HFF-Myc (cell line): ENCODE measurements at places on chromosomes 1 and 21.

GRCh38 chr1:31831397-31832378 lies 15.9 kb upstream of the SPOCD1 start:
- no peak for DNase-seq

- DNase-seq, result no peak
These were observed 114.3 kb downstream of the TGFB2 start for GRCh38 chr1:218459450-218459849.

DNA sequence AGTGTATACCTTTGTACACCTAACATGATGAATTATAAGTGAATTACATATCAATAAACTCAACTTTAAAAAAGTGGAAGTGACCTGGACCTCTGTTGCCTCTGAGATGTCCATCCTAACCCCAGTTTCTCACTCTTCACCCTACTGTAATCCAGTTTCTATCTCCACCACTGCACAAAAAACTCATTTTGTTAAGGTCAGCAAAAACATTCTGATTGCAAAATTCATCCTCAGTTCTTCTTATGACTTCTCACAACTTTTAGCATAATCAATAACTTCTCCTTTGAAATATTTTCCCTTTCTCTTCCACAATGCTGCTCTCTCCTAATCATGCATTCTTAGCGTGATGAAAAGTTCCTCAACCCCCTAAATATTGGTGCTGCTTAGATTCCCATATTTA lies 129.8 kb downstream of the CRB1 start:
- no peak for DNase-seq

DNA sequence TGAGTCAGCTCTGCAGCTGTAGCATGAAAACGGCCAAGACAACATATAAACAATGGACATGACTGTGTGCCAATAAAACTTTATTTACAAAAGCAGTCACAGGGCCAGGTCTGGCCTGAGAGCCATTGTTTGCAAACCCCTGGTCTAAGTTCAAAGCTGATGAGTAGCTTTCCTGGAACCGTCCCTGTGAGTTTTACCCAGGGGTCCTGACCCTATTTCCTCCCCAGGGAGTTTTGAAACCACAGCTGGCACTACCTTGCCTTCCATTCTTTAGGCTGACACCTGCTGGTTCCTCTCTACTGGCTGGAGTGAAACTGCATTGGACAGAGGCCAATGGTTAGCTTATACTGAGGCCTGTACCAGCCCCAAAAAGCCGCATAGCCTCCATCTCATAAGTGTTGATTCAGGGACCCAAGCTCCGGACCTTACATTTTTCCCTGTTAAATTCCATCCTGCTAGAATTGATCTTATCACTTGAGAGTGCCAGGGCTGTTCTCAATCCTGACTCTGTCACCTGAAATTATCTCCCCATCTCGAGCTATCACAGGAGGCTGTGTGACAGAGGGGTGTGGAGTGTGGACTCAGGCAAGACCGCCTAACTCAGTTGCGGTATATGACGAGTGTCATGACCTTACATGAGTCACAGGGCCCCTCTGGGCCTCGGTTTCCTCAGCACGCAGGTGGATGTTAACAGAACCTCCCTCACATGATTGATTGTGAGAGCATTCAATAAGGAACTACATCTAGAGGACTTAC lies 343.6 kb downstream of the NPHP4 start:
- DNase-seq, result no peak

GRCh38 chr1:57586842-57587241 lies 163.0 kb upstream of the DAB1 start:
- no peak for DNase-seq

GRCh38 chr21:45510466-45510955 lies 31.7 kb downstream of the SLC19A1 start:
- DNase-seq, result no peak

DNA sequence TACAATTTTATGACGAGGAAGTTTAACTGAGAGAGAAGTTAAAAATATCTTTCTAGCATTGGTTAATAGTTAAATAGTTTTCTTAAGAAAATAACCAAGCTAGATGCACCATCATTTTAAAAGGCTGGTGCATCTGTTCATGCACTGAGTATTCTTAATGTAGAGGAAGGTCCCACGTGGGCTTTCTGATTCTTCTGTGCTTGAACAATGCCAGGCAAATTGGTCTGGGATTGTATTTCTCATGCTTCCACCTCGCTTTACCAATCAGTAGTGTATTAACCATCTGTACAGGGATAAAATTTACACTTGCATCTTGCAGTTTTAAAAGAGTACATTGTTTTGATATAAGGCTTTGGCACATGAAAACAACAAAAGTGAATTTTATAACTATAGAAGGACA lies 47.4 kb upstream of the MTF2 start:
- DNase-seq, result no peak

GRCh38 chr1:231130544-231130943 lies 31.3 kb upstream of the TRIM67 start:
- DNase-seq, result no peak

DNA sequence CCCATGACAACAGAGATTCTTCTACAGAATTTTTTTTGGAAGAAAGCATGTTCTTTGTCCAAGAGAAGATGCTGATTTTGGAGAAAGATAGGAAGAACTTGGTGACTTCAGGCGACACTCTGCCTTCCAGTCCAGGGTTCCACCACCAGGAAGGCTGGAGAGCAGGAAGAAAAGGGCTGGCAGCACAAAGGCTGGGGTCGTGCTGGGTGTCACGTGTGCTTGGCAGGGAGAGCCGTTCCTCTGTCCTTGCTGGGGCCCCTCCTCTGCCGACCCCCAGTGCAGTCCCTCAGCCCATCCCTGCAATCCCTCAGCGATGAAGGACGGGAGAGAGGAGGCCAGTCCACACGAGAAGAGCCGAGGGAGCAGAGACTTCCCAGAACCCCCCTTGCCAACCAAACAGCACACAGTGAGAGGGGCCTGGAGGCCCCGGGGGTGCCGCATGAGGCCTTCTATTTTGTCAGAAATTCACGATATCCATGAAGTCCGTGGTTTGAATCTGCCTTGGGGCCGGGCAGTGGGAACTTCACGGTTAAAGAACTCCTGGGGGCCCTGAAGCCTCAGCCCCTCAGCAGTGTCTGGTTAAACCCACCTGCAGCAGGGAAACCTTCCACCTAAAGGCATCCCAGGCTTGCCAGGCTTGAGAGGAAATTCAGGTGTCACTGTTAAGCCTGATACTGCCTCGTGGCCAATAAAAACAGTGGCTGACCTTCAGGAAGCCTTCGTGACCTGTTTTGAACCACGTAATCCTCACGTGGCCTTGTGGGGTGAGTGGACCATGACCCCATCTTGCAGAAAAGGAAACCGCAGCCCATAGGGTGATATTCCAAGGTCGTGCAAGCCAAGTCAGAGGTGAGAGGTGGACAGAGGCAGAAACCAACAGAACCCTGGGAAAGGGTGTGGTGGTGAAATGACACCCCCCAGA lies 3.4 kb downstream of the KRTAP10-12 start:
- DNase-seq, result no peak

DNA sequence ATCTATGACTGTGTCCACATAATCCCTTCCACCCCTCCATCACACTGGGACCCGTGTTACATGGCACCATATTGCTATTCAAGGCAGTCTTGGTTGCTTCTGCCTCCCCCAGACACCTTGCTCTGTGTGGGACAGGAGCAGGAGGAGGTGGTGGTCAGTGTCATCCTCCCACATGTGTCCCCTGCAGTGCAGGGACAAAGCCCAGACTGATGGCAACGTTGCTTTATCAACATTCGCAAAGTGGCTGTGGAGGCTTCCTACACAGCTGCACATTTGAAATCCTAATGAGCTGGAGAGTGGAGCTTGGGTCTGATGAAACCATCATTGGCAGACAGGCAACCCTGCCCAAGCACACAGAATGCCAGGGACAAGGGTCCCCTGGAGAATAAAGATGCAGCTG lies 26.2 kb downstream of the TRIM67 start:
- DNase-seq, result no peak

DNA sequence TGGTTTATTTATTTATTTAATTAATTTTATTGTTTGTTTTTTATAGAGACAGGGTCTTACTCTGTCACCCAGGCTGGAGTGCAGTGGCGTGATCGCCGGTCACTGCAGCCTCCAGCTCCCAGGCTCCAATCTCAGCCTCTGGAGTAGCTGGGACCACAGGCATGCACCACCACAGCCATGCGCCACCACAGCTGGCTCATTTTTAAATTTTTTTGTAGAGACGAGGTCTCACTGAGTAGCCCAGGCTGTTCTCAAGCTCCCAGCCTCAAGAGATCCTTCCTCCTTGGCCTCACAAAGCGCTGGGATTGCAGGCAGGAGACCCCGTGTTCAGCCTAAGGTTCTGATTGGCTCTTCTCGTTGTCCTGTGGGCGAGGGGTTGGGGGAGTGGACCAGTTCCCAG lies 22.1 kb downstream of the UMODL1 start:
- no peak for DNase-seq

DNA sequence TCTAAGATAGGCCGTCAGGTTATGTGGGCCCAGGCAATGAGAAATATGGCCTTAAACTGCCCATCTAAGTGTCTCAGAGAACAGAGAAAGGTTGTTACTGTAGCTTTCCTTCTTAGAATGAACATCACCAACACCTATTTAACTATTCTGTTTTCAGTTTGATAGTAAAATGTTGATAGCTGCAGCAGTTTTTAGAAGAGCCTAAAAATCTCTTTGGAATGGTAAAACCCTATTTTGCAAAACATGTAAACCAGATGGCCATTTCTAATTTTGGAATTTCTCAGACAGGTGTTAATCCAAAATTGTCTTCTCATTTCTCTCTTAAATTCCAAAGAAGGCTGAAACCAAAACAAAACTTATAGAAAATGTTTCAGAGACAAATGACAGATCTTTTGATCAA lies 57.5 kb downstream of the DIPK1A start:
- DNase-seq, result no peak

DNA sequence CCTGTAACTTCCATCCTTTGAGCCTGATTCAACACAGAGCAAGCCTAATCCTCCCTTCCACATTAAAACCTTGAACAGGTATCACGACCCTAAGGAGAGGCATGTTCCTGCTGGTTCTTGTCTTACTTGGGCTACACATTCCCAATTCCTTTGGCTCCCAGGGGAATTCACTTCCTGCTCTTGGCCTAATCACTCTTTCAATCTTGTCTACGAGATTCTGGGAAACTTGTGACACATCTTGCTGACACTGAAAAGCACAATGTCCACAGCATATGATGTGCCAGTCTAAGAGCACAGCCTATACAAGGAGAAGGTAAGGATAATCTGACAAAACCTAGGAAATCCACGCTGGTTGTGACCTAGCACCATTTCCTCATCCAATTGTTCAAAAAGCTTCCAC lies 163.9 kb downstream of the GABPA start:
- DNase-seq, result no peak

DNA sequence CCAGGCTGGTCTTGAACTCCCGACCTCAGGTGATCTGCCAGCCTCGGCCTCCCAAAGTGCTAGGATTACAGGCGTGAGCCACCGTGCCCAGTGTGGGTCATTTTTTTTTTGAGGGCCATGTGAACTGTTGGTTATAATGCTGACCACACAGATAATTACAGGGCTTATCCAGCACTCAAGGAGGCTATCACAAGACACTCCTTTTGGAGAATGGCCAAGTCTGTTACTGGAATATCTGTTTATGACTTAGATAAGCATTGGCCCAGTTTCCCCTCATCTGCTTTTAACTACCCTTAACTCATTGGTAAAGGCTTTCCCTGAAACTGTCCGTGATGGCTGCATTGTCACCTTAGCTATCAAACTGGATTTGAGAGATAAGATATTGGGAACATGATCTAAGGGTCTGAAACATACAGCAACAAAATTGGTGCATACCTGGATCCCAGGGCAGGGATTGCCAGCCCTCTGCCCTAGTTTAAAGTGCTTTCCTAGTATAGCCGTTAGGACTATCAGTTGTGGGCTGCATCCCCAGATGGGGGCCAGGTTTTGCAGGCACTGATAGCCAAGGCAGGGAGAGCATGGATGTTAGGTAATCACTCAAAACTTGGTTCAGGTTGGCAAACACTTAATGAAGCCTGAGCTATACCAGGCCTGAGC lies 15.6 kb downstream of the SZT2 start:
- no peak for DNase-seq

DNA sequence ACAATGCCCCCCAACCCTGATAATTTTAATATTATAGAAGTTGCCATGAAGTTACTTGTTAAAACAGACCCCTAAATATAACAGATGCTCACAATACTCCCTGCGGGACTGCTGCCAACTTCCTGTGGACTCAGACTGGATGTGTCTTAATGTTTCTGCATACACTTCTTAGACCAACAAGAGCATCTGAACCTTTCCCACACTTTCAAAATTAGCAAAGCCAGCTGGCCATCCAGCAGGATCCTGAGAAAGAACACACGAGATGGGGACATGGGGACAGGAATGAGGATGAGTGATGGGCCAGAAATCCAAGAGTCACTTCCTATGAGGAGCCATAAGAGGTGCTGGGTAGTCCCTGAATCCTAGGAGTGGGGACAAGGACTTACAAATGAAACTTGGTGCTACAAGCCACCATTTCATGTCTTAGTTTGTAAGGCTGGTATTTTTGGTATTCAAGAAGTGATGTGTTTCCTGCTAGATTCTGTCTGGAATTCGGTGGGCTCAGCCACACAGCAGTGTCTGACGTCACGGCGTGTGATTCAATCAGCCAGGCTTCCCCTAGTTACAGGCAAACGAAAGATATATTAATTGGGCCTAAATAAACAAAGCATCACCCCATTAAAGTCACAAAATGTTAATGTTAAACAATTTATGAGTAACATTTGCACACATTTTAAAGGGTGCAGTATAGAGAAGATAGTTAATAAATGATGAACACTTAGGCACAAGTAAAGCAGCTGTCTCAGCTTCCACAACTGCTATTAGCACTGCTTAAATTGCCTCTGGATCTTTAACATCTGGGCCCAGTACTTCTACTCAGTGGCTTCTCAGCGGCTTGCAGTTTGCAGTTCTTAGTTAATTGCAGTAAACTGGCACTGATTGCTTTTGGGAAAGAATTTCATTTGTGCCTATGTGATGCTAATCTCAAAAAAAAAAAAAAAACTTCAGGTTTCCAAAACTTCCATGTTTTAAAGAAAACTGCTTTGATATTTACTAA lies 41.2 kb upstream of the RGS8 start:
- no peak for DNase-seq

- no peak for DNase-seq
These were observed 137.9 kb upstream of the UBE2U start for GRCh38 chr1:64065571-64065970.

DNA sequence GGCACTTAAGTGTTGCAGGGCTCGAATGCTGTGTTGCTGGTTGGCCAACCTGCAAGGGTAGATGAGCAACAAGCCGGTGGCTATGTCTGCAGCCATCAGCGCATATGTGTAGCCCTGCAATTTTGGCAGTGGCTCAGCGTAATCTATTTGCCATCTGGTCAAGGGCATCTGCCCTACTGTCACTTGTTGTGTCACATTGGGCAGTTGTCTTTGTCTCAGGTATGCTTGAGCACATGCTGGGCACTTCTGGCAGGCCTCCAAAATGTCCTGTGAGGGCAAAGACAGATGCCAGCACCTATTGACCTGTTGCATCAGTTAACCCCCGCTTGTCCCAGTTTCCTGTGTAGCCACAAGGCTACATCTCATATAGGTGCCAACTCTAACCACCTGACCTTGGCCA lies 111.8 kb downstream of the GDAP2 start:
- no peak for DNase-seq

- DNase-seq, result no peak
These were observed 15.0 kb downstream of the KRTAP26-1 start for GRCh38 chr21:30305136-30305535.

- DNase-seq, result no peak
These were observed 108.2 kb downstream of the CDC7 start for GRCh38 chr1:91608876-91609275.

- no peak for DNase-seq
These were observed 97.4 kb upstream of the GFI1 start for GRCh38 chr1:92583821-92584760.
